ENCODE measurements at places on chromosomes 3 and 15.

- DNase-seq, result no peak
Measured at GRCh38 chr3:148642616-148643015, 55.1 kb upstream of the AGTR1 start.

- DNase-seq, result no peak
Measured at GRCh38 chr15:57575363-57575762, 16.3 kb upstream of the MYZAP start.

DNA sequence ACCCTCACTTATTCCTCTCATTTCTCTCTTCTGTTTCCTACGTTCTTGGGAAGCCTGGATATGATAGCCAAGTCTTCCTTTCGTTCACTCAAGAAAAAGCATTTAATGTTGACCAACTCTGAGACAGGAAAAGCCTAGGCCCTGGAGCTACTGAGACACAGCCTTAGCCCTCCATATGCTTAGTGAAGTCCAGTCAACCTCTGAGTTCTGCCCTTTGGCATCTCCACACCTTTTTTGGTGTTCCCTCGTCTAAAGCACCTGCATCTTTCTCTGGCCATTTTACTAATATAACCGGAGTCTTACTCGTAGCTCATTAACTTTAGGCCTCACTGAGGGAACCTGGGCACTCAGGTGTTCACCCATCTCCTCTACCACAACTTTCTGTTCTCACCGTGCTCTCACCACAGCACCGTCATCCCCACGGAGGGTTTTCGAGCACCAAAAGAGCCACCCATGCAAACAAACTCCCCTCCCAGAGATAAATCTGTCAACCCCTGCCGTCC is 632 bp downstream of the MTHFS start:
- DNase-seq, result no peak

GRCh38 chr3:54691289-54691771 is 236.5 kb downstream of the LRTM1 start:
- no peak for DNase-seq

DNA sequence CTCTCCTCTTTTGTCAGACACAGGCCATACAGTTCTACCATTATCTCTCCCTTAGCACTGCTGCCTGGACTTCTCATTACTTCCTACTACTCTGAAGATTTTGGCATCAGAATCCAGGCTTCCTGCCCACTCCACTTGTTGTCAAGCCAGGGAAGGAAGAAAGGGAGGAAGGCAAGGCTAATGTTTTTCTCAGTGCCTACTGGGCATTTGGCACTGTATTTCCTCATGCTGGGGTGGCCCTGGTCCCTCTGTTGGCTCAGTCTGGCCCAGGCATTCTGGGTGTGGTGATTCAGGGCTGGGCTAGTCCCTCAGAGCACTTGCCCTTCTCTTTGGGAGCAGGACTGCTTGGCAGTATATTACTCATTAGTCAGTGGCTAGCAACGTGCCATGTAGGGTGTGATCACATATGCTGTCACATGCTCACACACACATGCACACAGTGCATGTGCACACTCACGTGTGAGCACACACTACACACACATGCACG is 52.9 kb downstream of the BSN start:
- DNase-seq, result no peak

DNA sequence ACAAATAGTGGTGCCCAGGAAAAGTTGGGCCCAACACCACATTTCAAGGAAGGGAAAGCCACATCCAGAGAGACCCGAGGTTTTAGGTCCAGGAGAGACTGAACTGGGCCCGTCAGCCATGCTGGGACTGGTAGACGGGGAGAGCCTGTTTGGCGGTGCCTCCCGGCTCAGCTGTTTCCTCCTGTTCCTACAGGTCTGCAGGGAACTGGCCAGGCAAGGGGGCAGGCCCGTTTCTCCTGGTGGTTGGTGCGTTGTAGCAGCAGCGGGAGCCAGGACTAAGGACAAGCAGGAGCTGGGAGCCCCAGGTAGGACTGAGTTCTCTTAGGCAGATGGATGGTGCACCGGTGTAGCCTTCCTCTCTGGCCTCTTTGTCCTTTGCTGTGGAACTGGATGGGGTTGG is 3.9 kb downstream of the PRKCD start:
- DNase-seq, result no peak

GRCh38 chr3:66839508-66839907 is 158.6 kb upstream of the KBTBD8 start:
- DNase-seq, result no peak

Data from stimulated activated naive B cell treated with anti-CD40 and anti-IgM and Interleukin-4, amounts not matched to agents 10 μg/mL and 1 μg/mL and 100 μg/mL, for 72 hours (primary cell).